ENCODE measurements at places on chromosomes 5 and 9.
A peak's percentile ranks its signal among the peaks of the same experiment; 100 is the strongest.

DNA sequence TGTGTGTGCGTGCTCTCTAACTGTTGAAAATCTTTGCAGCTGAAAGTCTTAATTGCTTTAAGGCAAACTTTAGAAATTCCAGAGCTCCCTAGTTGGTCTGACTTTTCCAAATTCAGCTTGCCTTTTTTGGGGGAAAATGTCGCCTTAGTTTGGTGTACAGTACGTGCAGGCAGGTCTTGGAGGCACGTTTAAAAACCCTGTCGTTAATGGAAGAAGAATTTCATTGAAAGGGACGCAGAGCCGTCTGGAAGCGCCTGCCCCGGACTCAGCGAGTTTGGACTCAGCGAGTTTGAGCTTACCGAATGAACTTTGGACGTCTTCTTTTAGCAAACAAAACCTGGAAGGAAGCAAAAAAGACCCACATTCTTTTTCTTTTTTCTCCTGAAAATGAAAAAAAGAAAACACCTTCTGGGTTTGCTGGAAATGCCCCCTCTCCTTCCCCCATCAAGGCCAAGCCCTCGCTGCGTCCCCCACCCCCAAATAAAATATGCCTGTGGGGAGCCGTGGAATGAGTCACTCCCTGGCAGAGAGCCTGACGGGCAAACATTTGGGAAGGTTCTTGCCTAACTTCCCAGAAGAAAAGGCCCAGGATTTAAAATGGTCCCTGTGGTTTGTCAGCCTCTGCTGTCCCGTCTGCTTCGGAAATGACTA, 1.5 kb downstream of the NEK6 start:
- DNase-seq: no peak

DNA sequence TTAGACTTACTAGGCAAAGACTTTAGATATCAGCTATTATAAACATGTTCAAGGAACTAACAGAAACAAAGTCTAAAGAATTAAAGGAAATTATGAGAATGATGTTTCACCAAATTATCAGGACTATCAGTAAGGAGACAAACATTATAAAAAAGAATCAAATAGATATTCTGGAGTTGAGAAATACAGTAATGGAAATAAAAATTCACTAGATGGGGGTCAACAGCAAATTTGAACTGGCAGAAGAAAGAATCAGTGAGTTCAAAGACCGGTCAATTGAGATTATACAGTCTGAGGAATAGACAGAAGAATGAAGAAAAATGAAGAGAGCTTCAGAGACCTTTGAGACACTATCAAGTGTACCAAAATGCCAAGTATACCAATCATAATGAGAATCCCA, 9.6 kb upstream of the IL13 start:
- DNase-seq: no peak

DNA sequence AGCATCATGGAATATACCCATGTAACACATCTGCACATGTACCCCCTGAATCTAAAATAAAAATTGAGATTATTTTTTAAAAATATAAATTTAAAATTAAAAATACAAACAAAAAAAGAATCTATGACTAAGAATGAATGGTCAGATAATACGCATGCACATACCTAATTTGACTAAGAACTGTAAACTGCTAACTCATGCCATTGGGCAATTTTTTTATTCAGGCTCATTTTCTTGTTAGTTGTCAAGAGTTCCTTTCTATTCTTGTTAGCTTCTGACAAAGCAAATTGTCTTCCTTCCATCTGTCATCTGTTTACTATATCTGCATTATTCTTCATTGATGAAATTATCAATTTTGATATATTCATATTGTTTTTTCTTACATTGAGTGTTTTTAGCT, 69.5 kb upstream of the HAND1 start:
- no peak for DNase-seq

DNA sequence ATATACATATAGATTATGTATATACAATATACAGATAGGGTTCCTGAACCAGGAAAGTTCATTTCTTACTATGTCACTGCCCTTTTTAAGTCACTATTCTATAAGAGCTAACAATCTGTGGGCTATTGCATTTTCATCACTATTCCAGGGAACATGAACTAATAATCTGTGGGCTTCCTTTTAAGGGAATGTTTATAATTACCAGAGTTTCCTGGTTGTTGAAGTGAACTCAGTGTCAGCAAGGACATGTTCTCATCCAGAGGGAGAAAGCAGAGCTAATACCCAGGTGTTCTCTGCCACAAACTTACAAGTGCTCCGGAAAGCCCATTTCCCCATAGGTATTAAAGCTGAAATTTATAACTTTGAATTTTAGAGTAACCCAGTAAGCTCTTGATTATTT, 69.6 kb downstream of the CWC27 start:
- no peak for DNase-seq

DNA sequence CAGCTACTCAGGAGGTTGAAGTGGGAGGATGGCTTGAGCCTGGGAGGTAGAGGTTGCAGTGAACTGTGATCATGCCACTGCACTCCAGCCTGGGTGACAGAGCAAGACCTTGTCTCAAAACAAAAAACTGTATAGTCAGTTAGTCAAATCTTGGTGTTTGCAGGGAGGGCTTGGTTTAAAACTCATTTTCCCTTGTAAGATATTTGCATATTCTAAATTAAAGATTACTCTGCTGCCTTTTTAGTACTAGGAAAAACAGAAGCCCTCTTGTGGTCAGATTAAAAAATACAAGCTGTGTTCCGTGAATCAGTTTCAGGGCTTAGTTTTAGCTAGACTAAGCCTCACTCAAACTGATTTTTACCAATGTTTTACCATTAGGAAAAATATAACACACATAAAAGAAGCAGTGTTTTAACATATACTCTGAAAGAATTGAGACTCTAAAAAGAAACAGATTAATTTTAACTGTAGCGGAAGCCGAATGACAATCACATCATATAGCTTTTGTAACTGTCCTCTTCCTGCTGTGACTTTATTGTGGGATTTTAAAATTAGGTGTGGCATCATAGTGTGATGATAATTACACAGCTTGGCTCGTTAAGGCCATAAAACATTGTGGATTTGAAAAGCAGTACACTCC, 84.9 kb upstream of the BASP1 start:
- DNase-seq: peak; percentile 2

GRCh38 chr5:32326216-32326772, 13.6 kb upstream of the MTMR12 start:
- DNase-seq: no peak

DNA sequence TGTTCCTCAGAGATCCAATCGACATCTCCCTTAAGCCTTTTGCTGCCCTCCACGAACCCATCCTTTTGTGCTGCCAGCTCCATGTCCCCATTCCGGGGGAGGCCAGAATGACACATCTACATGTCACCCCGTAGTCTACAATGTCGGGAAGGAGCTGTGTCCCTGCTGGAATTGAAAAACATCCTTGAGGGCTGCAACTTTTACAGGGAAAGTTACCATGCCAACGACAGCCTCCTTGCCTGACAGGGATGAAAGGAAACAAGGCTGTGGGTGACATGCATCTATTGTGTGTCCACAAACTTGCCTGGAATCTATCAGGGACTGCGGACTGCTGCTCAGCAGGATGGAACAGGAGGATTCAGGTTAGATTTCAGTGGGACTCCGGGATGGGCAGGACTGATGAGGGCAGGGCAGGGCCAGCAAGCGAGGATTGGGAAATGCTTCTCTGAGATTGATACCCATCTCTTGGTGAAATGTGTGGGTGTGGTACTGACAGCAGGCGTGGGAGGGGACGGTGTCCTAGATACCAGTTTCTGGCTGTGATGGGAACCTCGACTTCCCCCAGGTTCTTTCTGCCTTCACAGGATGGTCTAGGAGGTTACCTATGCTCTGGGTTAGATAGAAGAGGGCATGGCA, 25.5 kb downstream of the EGR1 start:
- no peak for DNase-seq

GRCh38 chr5:14357441-14357840, 214.3 kb downstream of the TRIO start:
- DNase-seq: no peak
